Motor neuron (in vitro differentiated cells): ENCODE measurements at places on chromosomes 3 and 15. TPM values are rescaled to one million over a fixed set of nuclear protein-coding genes. Genes with fewer than 3 reads are reported as not detected.

DNA sequence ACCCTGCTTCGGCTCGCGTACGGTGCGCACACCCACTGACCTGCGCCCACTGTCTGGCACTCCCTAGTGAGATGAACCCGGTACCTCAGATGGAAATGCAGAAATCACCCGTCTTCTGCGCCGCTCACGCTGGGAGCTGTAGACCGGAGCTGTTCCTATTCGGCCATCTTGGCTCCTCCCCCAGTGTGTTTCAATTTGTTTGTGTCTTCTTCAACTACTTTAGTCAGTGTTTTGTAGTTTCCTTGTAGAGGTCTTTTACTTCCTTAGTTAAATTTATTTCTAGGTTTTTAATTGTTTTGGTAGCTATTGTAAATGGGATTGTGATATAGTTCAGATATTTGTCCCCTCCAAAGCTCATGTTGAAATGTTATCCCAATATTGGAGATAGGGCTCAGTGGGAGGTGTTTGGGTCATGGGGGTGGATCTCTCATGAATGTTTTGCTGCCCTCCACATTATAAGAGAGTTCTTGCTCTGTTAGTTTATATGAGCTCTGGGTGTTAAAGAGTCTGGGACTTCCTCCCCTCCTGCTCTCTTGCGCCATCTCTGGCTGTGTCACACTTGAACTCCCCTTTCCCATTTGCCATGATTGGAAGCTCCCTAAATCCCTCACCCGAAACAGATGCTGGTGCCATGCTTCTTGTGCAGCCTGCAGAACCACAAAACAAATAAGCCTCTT, 304.4 kb downstream of the DOCK3 start:
- ATAC-seq, result no peak

DNA sequence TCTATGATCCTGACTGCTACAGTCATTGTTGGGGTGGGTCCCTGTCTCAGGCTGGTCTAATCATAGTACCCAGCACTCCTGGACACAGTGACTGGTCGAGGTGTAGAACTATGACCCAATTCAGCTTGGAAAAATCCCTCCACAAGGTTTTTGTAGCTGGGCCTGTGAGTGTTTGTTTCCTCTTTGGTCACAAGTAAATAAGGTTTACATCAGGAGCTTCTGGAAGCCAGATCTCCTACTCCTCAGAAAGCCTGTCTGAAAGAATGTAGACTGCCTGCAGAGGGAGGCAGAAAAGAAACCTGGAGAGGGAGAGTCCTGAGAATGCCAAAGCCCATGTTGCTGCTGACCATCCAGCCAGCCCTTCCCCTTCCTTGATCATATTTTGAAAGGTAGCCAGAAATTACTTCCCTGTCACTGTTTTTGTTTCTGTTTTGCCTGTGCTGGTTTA, 123.2 kb downstream of the RAP2B start:
- ATAC-seq, result no peak

GRCh38 chr3:108342837-108343486, 46.6 kb downstream of the HHLA2 start:
- no peak for ATAC-seq

DPPA2 gene
- total RNA-seq, result 0.18 and 0.21 TPM in 2 replicates

SOX14 gene
- 0.45 TPM in 1 of 2 replicates, not detected in the other for total RNA-seq
